CD4-positive, alpha-beta T cell treated with Interleukin-10 for 1 hour (primary cell): ENCODE measurements at places on chromosomes 2 and 18.

DNA sequence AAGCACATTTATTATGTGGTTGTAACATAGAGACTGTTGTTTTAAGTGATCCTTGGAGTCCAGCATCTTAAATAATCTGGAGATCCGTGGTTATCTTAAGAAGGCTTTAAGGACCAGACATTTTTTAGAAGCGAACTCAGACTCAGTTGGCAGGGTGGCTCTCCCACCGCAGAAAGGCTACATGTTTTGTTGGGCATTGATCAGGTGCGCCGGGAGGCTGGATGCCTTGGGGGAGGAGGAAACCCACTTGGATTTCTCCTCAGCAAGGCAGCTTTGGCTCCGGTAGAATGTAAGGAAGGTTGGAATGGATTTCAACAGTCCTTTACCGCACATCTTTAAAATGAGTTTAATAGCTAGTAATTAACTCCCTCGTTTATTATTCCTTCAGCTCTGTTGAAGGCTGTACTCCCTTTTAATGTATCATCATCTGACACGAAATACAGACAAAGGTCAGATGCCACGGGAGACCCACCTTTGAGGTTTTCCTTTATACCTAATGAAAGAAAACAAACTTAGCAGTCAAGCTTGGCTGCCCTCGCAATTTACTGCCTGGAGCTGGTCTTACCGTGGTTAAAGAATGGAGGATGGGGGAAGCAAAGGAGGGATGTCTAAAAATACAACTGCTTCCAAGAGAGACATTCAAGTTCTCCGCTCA is 1.2 kb downstream of the TMEM200C start:
- DNase-seq = no peak

DNA sequence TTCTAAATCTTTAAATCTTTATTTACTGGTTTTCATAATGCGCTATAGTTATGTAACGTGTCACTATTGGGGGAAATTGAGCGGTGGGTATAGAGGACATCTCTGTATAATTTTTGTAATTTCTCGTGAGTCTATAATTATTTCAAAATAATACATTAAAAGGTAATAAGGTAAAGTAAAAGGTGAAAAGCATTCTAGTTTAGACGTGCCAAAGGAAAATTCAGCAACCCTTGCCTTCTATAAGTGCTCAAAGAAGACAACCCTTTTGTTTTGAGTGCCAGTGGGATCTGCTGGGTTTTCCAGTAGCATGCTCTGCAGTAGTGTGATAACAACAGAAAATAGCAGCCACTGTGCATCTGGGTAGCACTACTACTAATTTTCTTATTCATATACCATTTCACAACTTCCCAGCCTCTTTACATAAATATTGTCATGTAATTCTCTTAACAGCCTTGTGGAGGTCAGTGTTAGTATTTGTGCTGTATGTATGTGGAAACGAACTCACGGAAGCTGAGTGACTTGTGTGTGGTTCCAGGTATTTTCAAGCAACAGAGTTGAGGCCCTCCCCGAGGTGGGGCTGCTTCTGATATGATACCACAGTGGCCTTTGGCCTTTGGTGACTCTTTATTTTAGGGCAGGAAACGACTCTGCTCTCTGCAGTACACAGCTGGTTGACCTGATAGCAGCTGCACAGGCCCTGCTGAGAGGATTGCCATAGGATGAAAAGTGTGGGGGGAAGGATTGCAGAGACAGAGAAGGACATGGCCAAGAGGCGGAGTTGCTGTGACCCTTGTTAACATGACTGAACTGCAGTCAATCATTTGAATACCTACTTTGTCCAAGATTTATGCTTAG is 104.5 kb downstream of the TDRD15 start:
- no peak for DNase-seq

GRCh38 chr2:216113572-216113971 is 4.4 kb downstream of the XRCC5 start:
- DNase-seq = no peak

DNA sequence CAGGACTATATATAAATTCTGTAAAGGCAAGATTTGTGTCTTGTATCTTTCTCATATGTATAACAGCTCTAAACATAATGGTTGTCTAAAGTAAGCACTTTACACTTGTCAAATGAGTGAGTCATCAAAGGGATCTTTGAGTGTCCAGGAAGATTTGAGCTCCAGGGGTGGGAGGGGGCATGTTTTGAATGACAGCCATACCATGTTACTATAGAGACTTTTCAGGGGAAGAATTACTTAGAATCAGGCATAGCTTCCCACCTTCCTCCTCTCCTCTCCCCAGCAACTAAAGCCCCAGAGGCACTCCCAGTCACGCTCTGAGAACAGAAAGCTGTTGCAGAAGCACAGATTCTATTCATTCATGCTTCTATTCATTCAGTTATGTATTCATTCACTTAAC is 65.8 kb upstream of the ALK start:
- no peak for DNase-seq

DNA sequence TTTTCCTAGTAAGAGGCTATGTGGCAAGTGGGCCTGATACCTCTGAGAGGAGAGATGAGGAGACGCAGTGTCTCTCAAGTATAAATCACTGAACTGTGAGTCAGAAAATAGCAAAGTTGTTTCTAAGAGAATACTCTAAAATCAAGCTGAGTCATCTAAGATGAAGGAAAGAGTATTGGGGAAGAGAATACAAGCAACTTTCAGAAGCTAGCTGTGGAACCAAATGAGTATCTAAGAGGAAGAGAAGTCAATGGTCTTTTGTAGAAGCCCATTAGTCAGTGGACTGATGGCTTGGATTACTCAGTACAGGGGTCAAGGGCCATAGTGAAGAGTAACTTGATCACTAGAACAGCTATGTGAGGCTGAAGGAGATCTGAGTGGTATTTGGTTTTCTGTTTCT is 2.7 kb upstream of the DCC start:
- DNase-seq = no peak

DNA sequence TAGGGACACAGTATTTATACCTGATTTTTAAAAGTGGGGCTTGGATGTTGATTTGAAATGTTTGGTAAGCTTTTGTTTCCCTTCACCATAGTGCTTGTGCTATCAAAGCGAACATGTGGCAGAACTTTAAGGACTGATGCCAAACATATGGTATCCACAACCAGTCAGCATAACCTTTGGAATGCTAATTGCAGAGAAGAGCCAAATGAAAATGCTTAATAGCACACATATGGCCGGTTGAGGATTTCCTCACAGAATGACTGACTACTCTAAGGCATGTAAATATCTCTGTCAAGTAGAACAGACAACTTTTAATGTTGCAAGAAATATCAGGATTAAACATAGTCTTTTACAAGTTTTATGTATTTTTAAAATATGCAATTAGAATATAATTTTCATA is 120.9 kb upstream of the COL3A1 start:
- DNase-seq = no peak

DNA sequence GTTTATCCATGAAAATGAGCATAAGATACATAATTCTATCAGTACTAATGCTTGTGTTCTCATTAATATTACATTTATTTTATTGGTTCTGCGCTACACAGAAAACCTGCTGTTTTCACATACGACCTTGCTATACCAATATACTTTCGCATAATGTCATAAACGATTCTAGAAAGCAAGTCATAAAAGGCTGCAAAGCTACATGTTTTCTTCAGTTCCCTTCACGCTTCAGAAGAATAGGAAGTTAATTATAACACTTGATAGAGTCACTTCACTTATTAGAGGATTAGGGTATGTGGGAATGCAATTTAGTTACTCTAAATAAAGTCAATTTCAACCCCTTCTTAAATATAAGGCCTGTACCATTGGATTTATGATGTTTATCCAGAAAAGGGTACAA is 29.0 kb downstream of the PSME4 start:
- DNase-seq = no peak

DNA sequence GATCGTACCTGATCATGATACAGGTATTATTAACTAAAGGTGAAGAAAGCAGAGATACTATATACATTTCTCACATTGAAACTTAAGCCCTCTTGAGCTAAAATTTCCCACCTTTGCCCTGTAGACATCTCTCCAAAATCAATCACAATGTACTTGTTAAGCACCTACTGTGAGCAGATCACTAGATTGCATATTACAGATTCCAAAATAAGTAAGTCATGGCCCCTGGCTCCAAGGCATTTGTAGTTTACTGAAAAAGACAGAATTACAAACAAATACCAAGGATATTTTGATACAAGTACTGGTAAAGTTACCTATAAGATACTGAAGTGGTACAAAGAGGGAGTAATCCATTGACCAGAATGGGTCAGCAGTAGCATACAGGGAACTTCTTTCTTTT is 455.3 kb downstream of the STK39 start:
- DNase-seq = no peak

GRCh38 chr2:26442707-26443106 is 35.2 kb downstream of the OTOF start:
- DNase-seq = no peak
